ENCODE measurements at places on chromosomes 11 and 22.

DNA sequence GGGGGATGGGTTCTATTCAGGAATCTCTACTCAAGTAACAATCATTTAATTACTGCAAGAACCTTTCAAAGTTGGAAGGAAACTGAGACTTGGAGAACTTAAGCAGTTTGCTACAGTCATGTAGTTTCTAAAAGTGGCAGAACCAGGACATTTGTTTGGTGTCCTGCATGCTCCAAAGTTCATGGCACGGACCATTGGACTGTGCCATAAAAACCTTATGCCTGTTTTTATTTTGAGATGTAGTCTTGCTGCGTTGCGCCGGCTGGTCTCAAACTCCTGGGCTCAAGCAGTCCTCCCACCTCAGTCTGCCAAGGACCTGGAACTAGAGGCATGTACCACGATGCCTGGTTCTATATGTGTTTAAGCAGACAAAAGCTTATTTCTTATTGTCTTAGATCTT lies 18.6 kb upstream of the AIFM3 start:
- DNase-seq, result no peak

GRCh38 chr11:47857485-47857884 lies 9.3 kb upstream of the NUP160 start:
- no peak for DNase-seq

- peak; percentile 19 for DNase-seq
Measured at GRCh38 chr11:79046366-79046765, 394.5 kb downstream of the TENM4 start.

DNA sequence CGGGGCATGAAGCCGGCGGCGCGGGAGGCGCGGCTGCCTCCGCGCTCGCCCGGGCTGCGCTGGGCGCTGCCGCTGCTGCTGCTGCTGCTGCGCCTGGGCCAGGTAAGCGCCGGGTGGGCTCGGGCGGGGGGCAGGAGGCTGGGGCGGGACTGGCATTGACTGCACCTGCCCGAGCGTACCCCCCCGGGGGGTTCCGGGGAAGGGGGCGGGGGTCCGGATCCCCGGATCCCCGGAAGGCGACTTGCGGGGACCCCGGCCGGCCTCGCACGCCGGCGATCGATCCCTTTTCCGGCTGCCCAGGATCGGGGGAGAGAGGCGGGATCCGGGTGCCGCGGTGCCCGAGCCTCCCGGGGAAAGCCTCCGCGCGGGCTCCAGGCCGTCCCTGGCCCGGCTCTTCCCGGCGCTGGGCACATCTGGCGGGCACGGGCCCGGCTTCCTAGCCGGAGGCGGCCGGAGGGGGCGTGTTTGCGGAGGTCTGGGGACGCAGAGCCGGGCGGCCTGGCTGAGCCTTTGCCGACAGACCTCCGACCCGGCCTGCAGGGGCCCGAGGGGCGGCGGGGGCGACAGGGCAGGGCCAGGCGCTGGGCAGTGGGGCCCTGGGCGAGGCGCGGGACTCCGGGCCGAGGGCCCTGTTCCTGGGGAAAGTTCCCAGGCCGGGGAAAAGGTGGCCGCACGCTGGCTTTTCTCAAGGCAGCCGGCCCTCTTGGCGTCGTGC lies 705 bp downstream of the PTPRJ start:
- DNase-seq, result peak; percentile 62

GRCh38 chr22:32016081-32016480 lies 27.0 kb upstream of the SLC5A1 start:
- no peak for DNase-seq

GRCh38 chr11:129979046-129979605 lies 23.5 kb downstream of the PRDM10 start:
- no peak for DNase-seq

GRCh38 chr11:96102664-96103078 lies 178.8 kb upstream of the MTMR2 start:
- DNase-seq, result peak; percentile 89

- no peak for DNase-seq
Measured at GRCh38 chr11:94871491-94872185, 101.7 kb downstream of the CWC15 start.

- no peak for DNase-seq
Measured at GRCh38 chr11:3913921-3914320, 58.5 kb downstream of the STIM1 start.

- peak; percentile 82 for DNase-seq
Measured at GRCh38 chr11:107562647-107563208, 2.8 kb downstream of the ALKBH8 start.

DNA sequence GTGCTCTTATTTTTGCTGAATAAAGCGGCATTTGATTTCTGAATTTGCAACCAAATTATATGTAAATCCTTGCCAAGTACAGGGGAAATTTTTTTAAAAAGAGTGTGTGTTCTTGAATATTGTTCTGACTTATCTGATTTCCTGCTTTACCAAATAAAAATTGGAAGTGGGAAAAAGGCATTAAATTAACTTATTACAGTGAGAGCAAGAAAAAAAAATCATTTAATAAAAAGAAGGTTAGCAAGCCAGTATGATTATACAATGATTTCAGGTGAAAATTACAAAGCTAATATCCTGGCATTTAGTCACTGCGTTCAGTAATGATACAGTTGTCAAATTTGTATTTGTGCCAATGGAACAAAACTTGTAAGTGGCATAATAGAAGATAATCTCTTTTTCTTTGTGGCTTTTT lies 82.1 kb upstream of the PPARA start:
- DNase-seq, result no peak

DNA sequence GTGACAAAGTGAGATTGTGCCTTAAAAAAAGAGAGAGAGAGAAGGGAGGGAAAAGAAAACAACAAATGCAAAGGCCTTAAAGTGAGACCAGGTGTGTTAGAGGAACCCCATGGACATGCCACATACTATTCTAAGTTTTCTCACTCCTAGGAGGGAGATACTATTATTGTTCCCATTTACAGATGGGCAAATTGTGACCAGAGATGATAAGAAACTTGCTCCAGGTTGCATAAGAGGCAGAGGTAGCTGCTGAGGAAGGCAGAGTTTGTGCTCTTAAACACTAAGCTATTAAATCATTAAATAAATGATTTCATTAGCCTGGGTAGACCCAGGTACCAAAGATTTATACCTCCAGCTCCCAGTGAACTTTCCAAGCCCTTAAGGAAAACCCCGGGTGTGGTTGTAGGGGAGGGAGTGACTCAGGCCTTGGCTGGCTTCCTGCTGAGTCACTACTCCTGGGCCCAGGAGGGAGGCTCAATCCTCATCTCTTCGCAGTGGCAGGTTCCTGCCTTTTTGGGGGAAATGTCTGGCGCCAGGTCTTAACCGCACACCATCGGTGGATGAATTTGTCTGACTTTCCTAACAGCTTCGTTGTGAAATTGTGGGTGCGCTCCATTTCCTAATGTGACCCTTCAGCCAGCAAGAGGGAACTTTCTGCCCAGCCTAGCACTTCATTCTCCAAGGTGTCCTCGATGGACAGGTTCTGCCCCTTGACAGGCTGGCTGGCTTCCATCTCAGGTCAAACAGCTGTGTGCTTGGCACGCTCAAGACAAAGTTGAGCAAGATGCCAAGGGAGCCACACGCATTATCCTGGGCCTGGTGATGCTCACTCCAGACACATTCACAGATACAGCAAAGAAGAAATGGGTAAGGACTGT lies 33.4 kb upstream of the PTPRJ start:
- DNase-seq, result peak; percentile 94

GRCh38 chr22:40679249-40679963 lies at the start of gene MCHR1:
Gene MCHR1 (plus strand): TSS chr22:40679484. CDS start chr22:40679653, 169 bp downstream.
- no peak for DNase-seq

DNA sequence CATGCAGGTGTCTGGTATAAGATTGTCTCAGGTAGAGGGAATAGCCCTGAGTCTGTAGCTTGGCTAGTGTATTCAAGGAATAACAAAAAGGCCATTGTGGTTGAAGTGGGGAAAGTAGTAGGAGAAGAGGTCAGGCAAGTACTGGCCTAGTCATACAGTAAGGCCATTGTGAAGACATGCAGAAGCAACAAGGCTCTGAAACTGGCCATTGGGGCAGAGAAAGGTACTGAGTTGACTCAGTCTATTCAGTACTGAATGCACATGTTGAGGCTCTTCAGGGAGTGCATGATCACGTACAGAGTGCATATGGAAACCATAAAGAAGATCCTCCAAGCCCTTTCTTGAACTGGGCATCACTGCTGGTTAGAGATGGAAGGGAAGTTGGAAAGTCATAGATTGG lies 477.6 kb downstream of the SOX6 start:
- no peak for DNase-seq

DNA sequence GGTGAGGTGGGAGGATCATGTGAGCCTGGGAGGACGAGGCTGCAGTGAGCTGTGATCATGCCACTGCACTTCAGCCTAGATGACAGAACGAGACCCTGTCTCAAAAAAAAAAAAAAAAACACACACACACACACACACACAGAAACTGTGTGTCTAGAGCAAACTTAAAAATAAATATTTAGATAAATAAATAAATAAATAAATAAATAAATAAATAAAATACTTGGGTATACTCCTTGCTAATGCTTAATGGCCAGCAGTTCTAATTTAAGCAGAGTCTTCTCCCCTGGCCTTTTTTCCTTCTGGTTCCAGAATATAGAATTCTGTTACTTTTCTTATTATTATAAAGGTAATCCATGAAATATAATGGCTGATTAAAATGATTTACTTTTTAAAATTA lies 5.1 kb upstream of the ARL2 start:
- no peak for DNase-seq

DNA sequence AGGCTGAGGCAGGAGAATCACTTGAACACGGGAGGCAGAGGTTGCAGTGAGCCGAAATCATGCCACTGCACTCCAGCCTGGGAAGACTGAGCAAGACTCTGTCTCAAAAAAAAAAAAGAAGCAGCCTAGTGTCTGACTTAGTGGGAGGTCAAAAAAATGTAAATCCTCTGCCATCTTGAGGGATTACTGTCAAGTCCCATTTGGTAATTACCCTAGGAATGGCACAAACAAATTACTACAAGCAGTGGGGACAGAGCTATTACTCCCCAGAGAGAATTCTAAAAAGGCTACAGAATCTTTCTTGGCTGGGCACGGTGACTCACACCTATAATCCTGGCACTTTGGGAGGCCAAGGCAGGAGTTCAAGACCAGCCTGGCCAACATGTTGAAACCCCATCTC lies 3.8 kb downstream of the SERPING1 start:
- peak; percentile 7 for DNase-seq

- DNase-seq, result peak; percentile 11
Measured at GRCh38 chr11:67230406-67230805, 35.9 kb upstream of the GRK2 start.

DNA sequence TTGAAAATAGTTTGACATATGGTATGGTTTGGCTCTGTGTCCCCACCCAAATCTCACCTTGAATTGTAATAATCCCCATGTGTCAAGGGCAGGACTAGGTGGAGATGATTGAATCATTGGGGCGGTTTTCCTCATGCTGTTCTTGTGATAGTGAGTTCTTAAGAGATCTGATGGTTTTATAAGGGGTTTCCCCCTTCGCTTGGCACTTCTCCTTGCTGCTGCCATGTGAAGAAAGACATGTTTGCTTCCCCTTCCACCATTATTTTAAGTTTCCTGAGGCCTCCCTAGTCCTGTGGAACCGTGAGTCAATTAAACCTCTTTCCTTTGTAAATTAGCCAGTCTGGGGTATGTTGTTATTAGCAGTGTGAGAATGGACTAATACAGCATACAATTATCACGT lies 7.7 kb downstream of the KCTD21 start:
- DNase-seq, result no peak

DNA sequence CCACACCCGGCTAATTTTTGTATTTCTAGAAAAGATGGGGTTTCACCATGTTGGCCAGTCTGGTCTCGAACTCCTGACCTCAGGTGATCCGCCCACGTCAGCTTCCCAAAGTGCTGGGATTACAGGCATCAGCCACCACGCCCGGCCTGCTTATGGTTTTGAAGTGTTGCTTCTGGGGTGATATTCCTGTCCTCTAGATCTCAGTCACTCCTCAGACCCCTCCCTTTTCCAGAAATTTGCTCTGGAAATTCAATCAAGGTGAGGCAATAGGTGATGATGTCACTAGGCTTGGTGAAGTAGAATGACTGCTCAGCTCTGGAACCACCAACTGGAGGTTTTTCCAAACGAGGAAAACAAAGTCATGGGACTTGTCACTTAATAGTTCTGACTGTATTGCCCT lies 36.6 kb upstream of the CREB3L1 start:
- no peak for DNase-seq

DNA sequence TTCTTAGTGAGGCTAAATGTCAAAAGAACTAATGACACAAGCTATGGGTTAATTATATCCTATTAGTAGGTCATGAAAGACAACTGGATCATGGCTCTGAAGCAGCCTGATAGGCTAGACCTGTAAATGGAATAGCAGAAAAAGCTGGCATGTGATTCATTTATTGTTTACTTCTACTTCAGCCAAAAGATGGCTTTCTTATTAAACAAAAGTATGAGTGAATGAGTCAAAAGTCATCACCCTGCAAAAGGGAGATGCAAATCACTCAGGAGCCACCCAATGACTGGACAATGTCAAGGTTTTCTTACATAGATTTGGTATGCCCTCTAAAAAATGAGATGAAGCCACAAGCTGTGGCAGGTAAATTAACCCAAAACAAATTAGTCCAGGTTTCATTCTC lies 138.0 kb downstream of the TRPC6 start:
- peak; percentile 69 for DNase-seq

GRCh38 chr11:21897752-21898151 lies 295.1 kb upstream of the ANO5 start:
- DNase-seq, result no peak

- DNase-seq, result no peak
Measured at GRCh38 chr11:6440906-6441358, at the start of gene HPX. Gene HPX (minus strand): TSS chr11:6440987. CDS start chr11:6440963, 24 bp downstream.

GRCh38 chr11:118240999-118241763 lies 11.0 kb downstream of the MPZL3 start:
- DNase-seq, result no peak

DNA sequence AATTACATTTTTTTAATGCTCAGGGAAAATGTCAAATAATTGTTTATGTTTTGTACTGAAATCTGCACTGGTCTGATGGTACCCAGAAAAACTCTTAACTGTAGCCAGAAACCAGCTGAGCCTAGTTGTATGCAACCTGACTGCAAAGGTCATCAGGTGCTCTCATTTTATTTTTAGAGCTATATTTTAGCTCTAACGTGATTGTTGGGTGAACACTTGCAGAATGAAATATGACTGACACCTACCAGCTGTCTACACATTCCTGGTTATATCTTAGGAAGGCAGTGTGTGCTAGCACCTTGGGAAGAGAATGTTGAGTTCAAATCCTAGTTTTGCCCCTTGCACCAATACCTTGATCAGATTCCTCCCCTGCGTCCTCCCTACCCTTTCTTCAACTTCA lies 23.6 kb downstream of the PTPRJ start:
- DNase-seq, result no peak

DNA sequence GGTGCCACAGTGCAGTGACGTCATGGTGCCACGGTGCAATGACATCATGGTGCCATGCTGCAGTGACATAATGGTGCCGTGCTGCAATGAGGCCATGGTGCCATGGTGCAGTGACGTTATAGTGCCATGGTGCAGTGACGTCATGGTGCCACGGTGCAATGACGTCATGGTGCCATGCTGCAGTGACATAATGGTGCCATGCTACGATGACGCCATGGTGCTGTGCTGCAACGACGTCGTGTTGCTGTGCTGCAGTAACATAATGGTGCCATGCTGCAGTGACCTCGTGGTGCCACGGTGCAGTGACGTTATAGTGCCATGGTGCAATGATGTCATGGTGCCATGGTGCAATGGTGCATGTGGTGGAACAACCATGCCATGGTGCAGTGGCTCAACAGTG lies 45.3 kb downstream of the DHCR7 start:
- DNase-seq, result no peak

Data from EH (cell line).